ENCODE measurements at places on chromosomes 4 and X.

DNA sequence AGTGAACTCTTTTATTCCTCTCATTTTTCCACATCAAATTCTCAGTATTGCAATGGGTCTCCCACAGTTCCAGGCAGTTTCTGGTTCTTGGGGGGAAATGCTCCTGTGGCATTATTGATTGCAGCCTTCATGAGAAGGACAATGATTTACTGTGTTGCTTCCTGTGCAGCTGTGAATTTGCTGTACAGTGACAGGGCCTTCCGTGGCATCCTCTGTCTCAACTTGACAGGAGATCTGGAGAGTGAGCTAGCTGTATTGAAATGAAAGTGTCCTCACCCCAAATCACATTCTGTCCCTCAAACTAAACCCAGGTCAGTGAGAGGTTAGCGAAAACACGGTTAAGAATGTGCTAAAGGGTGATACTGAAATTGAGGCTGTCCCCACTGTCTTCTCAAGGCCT lies 77.1 kb upstream of the ATOH1 start:
- DNase-seq = no peak

- no peak for DNase-seq
Observed at GRCh38 chr4:142064181-142064580, 427.8 kb downstream of the IL15 start.

DNA sequence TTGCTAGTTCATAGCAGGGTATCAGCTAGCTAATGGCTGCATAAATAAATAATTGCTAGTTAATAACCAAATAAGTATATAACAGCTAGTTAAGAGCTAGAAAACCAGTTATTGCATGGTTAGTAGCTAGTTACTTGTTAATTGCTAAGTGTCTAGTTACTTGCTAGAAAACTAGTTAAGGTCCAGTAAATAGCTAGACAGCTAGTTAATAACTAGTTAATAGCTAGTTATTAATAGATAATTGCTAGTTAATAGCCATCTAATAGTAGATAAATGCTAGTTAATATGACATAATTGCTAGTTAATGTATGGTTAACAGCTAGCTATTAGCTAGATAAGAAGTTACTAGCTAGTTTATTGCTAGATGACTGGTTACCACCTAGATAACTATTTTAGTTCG lies 629.9 kb upstream of the CT83 start:
- DNase-seq = no peak

DNA sequence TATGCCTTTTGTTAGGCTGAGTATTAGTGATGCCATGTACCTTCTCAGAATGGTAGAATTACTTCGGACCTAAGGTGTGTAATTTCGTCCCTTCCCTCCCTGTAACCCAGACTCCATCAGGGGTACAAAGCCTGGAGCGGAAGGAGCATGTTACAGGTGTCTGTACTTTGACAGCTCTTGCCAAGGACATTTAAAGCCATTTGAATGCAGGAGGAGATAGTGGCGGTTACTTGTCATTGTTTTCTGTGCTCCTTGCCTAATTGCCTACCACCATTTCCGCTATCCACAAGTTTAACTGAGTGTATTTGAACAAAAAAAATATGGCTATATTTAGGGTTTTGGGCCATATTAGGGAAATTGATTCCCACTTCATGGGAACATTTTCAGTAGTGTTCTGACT lies 1.8 kb downstream of the FNIP2 start:
- no peak for DNase-seq

DNA sequence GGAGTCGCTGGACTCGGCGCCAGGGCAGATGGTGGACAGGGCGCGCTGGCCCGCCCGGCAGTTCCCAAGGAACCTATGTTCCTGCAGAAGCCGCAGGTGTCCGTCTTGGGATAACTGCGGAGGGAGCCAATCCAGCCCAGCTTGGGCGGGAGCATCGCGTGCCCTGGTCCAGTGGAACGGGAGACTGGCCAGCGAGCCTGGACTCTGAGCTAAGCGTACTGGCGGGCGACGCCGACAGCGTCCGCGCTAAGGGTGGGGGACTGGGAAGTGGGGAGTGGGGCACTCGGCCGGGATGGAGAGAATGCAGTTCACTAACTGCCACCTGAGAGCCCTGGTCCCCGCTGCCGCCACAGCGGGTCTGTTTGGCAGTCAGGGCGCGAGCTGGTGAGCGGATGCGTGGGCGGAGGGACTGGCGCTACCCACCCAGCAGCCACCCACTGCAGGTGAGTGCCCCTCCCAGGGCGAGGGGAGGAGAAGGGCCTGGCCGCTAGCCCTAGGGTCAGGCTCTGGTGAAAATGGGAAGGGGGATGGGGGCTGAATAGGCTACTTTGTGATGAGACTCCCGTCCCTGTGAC lies 1.3 kb upstream of the MAMLD1 start:
- DNase-seq = peak; percentile 47

Data from astrocyte of the hippocampus (primary cell).